ENCODE measurements at places on chromosomes 3 and 15. TPM values are rescaled to one million over a fixed set of nuclear protein-coding genes. Genes with fewer than 3 reads are reported as not detected.

- no peak for DNase-seq
Observed at GRCh38 chr3:23209747-23210487, 6.8 kb downstream of the UBE2E2 start.

- no peak for DNase-seq
Observed at GRCh38 chr15:66036859-66037258, 167.6 kb downstream of the RAB11A start.

GRCh38 chr3:121648219-121648958, 12.3 kb downstream of the HCLS1 start:
- peak; percentile 46 for DNase-seq

DNA sequence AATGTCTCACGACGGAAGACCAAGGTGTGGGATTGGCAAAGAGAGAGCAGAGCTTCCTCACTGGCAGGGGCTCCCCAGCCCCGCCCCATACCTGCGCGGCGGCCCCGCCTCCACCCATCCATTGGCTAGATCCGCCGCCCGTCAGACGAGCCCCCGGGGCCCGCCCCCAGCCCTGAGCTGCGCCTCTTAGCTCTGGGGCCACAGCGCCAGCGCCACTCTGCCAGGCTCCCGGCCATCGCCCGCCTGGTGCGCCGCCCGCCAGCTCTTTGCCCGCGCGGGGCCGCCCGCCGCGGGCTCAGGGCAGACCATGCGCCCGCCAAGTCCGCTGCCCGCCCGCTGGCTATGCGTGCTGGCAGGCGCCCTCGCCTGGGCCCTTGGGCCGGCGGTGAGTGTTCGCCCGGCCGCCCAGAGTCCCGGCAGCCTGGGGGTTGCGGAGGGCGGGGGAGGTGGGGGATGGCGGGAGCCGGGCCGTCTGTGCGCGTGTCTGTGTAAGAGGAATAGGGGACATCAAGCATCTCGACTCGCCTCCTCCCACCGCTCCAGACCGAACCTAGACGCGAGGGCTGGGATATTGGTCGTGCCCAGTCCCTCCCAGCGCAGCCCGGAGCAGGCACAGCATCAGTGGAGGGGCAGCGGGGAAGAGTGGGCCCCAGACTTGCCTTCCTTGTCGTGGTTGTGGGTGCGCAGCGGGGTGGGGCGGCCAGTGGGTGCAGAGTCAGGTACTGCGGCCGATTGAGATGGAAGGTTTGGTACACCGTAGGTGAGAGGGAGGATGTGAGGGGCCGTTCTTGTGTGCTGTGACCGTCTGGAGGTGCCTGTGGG, at the start of gene VIPR1:
VIPR1 (plus strand) TSS at position 215 of the 822 bp plus-strand sequence; CDS start at position 308, 93 bp downstream.
- peak; percentile 56 for DNase-seq

DNA sequence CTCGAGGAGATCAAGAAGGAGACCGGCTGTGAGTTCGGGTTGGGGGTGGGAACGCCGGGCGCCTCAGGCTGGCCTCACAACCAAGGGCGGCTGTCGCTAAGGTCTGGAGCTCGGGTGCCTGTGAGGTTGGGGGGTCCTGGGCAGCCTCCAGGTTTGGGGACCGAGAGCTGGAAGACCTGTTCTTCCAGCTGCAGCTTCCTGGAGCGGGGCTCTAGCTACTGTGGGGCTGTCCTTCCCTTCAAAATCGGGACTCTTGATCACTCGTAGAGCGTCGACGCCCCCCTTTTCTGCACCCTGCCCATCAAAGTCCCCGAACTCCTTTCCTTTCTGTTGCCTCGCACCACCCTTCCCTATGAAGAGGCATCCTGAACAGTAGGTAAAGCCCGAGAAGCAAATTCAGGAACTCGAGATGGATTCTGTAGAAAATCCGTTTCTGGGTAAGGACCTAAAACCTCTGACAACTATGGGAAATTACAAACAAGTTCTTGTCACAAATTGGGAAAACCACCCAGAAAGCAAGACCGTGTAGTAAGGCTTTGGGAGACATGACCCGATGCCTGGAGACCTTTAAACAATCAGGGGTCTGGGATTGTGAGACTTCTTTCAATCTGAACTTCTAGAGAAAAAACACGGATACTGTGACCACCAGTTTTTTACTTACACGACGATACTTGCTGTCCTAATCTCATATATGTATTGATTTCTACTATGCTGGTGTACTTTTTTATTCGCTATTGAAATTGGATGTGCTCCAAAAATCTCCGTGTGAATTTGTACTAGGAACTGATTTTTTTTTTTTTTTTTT, 556 bp downstream of the CHP1 start:
- no peak for DNase-seq

DNA sequence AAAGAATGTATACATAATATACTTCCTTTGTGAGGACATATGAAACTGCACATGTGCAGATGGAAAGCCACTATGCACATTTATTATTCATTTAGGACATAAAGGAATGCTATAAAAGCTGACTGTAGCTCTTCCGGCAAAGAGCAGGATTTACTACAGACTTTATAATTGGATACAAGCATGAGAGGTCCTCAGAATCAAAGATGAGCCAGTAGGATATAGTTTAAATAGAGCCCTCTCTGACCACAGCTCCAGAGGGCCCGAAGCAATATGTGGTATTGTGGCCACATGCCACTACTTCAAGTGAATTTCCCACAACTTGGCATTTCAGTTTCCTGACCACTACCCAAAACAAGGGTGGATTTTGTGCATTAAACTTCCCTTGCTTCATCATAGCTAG, 140.9 kb downstream of the ATP8B4 start:
- DNase-seq: no peak

- no peak for DNase-seq
Observed at GRCh38 chr15:68450192-68450591, 18.2 kb upstream of the ITGA11 start.

- no peak for DNase-seq
Observed at GRCh38 chr3:66354001-66354400, 133.2 kb downstream of the SLC25A26 start.

DNA sequence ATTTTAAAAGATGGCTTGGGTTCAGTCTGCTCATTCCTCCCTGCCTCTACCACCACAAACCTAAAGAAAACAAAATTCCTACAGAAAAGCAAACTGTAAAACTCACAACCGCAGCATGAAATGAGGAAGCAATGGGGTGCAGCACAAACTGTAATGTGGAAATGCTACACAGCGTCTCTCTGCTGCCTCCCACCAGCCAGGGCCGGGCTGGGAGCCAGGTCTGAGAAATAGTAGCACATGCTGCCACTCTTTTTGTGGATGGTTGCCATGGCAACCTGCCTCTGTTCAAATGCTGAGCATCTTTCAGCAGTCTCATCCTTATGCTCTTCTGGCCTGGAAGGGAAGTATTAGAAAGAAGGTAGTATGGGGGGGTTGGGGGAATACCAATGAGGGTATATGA, 55.4 kb downstream of the EOMES start:
- DNase-seq: peak; percentile 37

DNA sequence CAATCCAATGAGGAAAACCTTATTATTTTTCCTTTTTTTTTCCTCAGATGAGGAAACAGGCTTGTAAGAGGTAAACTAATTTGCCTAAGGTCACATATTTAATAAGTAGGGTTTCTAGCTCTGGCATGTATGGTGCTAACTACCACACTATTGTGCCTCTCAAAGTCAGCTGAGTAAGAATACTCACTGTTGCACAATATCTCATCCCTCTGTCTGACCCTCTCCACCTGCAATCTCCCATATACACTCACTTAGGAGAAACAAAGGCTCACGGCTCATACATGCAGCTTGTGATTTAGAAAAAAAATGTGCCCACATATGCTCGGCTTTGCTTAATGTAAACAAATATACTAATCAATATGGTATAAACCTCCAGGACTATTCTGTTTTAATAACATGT, 10.4 kb upstream of the ARIH1 start:
- no peak for DNase-seq

The CYP11A1 gene
- 0.59 TPM for polyA plus RNA-seq

The GOLGA8S gene
- 2.5 TPM for polyA plus RNA-seq

The MKRN3 gene
- 3.6 TPM for polyA plus RNA-seq

The FXR1 gene
- 168 TPM for polyA plus RNA-seq

The STRA6 gene
- polyA plus RNA-seq: 9.0 TPM

The PIK3CA gene
- 31.6 TPM for polyA plus RNA-seq

The TUBGCP5 gene
- 34.4 TPM for polyA plus RNA-seq

Data from right lung (tissue), 10 donors.